ENCODE measurements at places on chromosomes 16 and 17.
A peak's percentile ranks its signal among the peaks of the same experiment; 100 is the strongest.

GRCh38 chr16:24520983-24521382 is 18.4 kb upstream of the RBBP6 start:
- DNase-seq: no peak

DNA sequence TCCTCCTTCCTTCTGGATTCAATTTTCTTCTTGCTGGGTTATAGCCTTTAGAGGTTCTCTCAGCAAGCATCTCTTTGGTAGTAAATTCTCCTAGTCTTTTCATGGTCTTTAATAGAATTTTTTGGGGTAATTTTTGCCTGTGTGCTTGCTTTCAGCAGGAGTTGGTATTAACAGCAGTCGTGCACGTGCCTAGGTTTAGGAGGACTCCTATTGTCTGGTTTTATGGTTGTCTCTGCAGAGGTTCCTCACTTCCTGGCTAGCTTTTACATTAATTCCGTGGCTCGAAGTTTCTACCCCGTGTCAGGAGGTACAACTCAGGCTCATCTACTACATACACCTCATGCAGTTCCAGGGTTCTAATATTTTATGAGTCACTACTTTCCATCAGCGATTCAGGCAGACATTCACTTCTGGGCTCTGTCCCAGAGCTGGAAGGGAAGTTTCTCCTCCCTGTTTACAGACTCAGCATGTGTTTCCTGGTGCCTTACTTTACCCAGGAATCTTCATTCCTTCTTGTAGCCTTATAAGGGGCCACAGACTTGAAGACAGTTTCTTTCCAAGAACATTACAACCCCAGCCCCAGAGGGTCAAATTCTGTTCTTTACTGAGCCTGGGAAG is 643.6 kb downstream of the HS3ST4 start:
- no peak for DNase-seq

GRCh38 chr17:80284631-80285030 is 24.0 kb downstream of the RNF213 start:
- no peak for DNase-seq

GRCh38 chr17:36463916-36464764 is 22.3 kb upstream of the ZNHIT3 start:
- DNase-seq: peak; percentile 6

GRCh38 chr16:68529608-68529930 is 9.5 kb upstream of the ZFP90 start:
- no peak for DNase-seq

- DNase-seq: no peak
These were observed 27.2 kb upstream of the ASGR2 start for GRCh38 chr17:7141824-7142223.

GRCh38 chr16:73033271-73033998 is 14.5 kb downstream of the ZFHX3 start:
- DNase-seq: no peak

GRCh38 chr17:45413498-45413923 is 19.2 kb downstream of the ARHGAP27 start:
- no peak for DNase-seq

- no peak for DNase-seq
These were observed 63.3 kb downstream of the KSR1 start for GRCh38 chr17:27519550-27519949.

DNA sequence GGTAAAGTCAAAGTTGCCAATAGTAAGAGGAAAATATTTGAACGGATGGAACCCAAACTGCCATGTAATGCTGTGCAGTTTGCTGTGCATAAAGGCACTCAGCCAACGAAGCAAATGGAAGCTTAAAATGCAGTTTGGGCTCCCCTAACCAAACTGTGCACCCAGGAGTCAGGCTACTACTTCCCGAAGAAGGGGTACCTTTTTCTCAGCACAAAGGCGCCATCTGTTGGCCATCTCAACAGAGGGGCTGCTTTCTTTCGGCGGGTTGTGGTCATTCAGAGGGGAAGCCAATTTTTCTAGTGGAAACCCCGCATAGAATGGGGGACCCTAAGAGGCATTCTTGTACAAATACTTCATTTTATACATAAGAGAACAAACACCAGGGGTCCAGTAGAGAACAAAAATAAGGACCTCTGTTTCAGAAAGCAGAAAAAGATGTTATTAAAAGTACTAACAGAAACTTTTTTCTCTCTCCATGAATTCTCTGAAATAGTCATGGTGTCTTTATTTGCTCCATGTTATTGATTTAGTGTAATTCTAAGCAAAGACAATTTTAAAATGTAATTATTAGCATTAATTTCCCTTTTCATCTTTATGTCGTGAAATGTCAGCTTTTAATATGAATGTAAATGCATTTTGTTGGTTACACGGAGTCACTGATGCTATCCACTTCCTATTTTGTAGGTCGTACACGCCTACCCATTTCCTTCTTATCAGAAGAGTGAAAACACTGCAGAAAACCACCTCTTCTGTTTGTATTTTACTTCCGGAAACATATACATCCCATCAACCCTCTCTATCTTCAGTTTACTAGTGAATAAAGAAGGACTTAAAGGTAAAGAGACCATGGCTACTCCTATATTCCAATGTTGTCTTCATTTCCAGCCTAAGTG is 453.3 kb downstream of the KCNJ2 start:
- DNase-seq: no peak

- no peak for DNase-seq
These were observed 33.5 kb downstream of the TMEM186 start for GRCh38 chr16:8763899-8764298.

DNA sequence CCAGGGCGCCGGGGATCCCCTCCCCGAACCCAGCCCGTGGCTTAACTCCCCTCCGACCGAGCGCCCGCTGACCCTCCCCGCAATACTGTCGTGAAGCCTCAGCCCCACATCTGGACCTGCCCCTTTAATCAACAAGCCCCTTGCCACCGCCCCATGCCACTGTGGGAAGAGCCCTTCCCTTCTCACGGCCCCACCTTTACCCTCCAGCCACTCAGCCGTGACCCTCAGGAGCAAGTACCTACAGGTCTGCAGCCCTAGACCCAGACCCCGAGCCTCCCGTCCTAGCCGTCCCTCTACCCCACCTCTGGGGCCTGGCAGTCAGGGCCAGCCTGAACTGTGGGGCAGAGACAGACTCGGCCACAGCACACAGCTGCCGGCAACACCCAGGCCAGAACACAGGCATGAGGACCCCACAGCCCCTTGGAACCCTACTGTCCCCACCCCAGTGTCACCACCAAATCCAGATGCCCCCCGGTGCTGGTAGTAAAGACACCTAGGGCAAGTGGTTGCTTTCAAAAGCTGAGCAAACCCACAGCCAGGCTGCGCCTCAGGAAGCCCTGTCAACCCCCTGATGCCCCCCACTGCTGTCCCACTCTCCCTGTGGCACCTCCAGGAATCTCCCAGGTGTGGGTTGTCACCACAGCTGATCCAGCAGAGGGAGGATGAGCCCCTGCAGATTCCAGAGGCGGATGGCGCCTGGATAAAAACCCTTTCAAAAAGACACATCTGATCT is 1.4 kb downstream of the NXPH3 start:
- no peak for DNase-seq

GRCh38 chr16:371515-372301 is 1.4 kb upstream of the MRPL28 start:
- no peak for DNase-seq

GRCh38 chr17:43830510-43831140 is 2.3 kb downstream of the MPP3 start:
- no peak for DNase-seq

- DNase-seq: peak; percentile 65
These were observed 191.1 kb upstream of the CIBAR2 start for GRCh38 chr16:85303354-85303883.

- DNase-seq: peak; percentile 75
These were observed 21.8 kb upstream of the ASGR2 start for GRCh38 chr17:7136266-7136877.

DNA sequence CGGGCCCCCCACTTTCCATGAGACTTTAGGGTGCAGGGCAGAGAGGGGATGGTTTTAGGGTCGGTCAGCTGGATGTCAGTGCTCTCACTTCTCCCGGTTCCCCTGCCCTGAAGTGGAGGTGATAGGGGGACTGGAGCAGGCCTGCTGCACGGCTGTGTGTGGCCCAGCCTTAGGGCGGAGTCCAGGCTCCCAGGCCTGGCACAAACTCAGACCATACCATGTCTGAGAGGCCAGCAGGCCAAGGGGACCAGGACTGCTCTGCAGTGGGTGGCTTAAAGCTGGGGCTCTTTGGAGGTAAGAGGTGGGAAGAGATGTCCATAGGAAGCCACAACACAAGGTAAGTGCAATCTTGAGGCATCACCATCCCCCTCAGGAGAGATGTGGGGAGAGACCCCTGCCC is 8.3 kb downstream of the TFAP4 start:
- DNase-seq: no peak

- DNase-seq: no peak
These were observed 4.8 kb downstream of the CYB5D2 start for GRCh38 chr17:4147751-4148310.

- DNase-seq: no peak
These were observed 13.1 kb upstream of the PLCG2 start for GRCh38 chr16:81765969-81766368.

DNA sequence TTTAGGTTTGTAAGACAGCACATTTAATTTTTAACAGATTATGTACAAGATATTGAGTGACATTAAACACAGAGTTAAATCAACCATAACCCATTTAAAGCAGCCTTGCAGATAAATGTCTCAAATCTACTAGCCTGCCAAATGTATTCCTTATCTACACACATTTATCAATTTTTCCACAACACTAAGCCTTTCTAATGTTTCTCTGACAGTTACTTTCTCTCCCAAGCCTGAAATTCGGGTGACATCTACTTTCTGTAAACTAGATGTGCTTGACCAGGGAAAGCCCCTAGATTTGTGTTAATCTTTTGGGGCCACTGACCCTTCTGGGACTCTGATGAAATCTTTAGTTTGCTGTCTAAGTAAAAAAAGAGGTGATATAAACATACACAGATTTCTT is 69.0 kb downstream of the CDH13 start:
- no peak for DNase-seq

DNA sequence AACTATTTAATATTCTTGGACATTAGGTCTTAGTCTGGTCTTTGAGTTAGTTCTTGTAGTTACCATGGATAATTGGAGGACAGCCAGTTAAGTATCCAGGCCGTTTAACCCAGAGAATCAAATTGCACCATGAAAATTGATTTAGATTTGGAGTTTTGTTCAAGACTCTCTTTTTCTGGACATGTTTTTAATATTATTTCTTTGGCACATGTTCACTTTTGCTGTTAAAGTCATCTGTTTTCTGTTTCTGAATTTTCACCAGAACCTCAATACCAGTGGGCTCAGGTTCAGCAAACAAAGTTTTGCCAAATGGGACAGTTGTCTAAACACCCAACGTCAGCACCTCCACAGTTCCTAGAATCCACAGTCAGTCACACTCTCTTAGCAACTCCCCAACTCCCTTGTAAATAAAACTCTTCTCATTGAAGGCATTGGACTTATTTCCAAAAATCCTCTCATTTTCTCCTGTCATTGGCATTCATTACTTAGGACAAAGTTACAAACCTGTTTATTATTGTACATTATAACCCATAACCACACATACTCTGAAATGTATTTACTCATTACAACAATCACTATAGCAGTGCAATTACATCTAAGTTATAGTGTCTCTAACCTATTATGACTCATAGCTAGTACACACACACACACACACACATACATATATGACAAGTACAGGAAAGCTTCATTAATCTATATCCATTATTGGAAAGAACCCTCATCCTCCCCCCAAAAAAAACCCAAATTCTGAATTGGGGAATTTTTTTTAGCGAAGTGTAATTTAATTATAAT is 33.5 kb upstream of the DNAH9 start:
- DNase-seq: no peak

GRCh38 chr16:8673611-8674412 is 605 bp upstream of the ABAT start:
- DNase-seq: no peak

- DNase-seq: no peak
These were observed 36.7 kb upstream of the ABR start for GRCh38 chr17:1216217-1217088.

DNA sequence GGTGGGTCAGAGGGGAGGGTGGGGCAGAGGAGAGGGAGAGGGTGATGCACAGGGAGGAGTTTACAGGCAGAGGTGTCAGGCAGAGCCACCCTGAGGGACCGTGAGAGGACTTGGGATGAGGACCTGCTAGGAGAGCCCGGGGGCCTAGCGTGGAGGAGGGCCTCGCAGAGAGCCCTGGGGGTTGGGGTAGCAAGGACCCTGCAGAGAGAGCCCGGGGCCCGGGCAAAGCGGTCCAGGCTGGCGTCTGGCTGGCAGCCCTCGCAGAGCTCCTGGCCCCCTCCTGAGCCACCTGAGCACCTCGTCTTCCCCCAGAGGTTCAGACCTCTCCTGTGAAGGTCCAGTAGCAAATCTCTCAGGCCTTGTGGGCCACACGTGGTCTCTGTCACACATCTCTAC is 42.0 kb upstream of the ZNF469 start:
- DNase-seq: no peak

DNA sequence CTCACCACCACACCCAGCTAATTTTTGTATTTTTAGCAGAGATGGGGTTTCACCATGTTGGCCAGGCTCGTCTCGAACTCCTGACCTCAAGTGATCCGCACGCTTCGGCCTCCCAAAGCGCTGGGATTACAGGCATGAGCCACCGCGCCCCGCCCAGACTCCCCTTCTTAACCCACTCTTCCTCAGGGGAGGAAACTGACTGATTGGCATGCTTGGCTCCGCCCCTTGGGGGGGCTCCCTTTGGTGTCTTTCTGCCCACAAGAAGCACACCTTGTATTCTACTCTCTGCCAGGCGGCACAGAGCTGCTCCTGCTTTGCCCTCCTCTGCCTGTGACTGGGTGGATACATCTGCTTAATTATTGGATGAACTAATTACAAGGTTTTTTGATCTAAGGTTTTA is 4.7 kb upstream of the ASGR2 start:
- no peak for DNase-seq

- DNase-seq: no peak
These were observed 9.5 kb downstream of the MTMR4 start for GRCh38 chr17:58504826-58505351.

DNA sequence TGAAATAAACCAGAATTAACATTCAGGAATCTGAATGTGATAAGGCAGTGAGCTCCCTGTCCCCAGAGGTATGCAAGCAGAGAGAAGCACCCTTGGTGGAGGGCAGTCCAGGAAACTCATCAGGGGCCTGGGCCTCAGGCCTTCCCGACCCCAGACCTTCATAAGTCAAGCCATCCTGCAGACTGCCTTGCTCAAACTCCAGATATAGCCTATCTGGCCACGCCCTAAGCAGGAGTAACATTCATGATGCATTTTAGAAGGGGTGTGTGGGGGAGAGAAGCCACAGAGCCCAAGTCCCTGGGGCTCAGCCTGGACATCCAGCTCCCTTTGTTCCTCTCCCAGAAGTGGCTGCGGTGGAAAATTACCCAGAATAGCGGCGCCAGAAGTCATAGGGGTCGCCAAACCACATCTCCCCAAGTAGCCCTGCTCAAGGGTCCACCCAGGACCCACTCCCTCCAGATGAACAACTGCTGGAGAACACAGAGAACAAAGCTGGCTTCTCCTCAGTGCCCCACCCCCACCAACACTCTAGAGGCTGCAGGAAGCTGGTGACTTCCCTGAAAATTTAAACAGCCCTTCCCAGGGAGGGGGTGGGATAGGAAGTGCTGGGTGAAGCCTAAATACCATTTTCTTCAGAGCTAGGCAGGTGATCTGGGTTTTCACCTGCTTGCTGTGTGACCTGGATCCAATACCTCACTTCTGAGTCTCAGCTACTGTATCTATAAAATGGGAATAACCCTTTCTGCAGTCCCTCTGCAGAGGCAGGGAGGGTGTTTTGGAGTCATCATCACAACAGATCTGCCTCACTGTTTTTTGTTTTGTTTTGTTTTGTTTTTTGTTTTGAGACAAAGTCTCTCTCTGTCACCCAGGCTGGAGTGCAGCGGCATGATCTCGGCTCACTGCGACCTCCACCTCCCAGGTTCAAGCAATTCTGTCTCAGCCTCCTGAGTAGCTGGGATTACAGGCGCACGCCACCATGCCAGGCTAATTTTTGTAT is 1.5 kb upstream of the SREBF1 start:
- DNase-seq: no peak

All from activated naive CD4-positive, alpha-beta T cell (primary cell).